ENCODE measurements at places on chromosomes 3 and 15.

GRCh38 chr15:62079594-62079993 lies 12.8 kb downstream of the C2CD4A start:
- DNase-seq: no peak

GRCh38 chr3:31043184-31043819 lies 148.8 kb upstream of the GADL1 start:
- no peak for DNase-seq

DNA sequence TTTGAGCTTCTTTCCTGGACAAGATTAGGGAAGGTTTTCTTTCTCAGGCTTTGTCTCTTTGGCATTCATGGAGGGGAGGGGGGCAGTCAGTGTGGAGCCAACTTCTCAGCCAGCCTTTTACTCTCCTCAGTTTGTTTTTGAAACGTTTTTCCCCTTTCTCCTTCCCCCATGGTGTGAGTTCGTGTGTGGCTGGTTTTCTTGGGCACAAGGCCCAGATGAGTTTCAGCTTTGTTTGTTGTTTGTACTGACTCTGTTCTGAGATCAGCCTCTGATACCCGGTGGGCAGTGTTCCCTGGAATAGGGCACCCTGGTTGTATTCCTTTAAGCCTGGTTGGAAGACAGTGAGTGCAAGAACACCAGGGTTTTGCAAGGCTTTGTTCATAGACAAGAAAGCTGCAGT lies 168.2 kb upstream of the RARB start:
- DNase-seq: no peak

- DNase-seq: no peak
These were observed 1.2 kb downstream of the SS18L2 start for GRCh38 chr3:42591811-42592210.

DNA sequence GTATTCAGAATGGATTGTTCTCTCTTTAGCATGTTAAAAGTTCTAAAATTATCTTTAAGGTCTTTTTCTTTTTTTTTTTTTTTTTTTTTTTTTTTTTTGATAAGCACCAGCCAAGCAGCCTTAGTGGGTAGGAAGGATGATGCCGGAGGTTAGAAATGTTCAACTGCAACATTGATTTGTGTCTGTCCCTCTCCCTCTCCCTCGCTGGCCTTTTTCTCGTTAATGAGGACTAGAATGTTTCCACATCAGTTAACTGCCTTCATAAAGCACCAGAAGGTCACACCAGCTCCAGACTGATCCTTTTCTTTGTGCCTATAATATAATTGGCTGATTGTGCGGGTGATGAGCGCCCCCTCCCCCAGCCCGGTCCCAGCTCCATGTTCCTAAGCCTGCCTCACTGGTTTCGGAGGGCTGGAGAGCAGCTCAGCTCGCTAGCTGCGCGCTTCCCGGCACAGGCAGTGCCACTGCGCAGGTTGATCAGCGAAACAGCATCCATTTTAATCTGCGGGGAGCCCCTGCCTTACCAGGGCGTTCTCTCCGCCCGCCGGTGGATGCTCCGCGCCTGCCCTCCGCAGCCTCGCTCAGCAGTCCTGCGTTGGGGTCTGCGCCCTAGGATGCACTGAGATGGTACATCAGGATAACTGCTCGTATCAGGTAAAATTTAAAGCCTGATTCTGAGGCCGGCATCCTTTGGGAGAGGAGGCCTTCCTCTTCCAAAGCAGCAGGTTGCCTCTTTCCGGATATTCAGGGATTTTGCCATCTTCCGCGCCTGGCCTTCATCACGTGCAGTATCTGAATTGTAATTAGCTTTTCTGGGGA lies 148.9 kb upstream of the IL12A start:
- peak; percentile 77 for DNase-seq

- peak; percentile 23 for DNase-seq
These were observed 3.0 kb upstream of the TLE3 start for GRCh38 chr15:70100474-70101341.

DNA sequence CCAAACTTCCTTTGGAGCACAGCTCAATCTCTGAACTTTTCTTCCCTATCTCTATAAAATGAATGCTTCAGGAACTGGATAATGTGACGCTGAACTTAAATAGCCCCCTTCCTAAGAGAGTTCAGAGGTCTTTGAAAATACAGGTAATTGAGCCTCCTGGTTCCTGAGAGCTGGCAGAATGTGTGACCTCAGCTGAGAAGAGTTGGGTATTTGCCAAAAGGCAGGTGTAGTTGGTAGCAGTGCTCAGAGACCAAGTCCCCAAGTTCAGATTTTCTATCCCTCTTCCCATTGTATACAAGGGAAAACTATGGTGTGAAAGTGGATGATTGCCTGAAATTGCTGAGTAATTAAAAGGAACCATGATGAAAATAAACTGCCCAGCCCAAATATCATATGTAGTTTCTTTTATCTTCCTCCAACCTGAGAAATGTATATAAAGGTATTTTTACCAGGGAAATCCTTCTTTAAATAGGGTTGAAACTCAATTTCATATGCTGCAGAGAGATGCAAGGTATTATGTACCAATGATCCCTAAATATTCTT lies 154.6 kb upstream of the ICE2 start:
- DNase-seq: no peak

DNA sequence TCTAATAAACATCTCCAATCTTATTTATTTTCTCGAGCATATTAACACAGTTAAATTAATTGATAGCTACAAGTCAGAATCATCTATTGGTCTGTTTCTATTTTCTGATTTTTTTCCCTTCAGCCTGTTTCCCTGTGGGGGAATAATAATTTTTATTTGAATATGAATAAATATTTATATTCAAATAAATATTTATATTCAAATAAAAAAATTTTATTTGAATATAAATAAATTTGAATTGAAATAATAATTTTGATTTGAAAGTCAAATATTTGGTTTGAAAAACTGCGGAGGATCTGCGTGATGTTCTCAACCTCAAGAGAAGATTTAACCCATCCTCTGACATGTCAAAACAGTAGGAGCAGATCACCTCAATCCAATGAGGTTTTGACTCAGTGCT lies 380.1 kb upstream of the MEIS2 start:
- DNase-seq: no peak

DNA sequence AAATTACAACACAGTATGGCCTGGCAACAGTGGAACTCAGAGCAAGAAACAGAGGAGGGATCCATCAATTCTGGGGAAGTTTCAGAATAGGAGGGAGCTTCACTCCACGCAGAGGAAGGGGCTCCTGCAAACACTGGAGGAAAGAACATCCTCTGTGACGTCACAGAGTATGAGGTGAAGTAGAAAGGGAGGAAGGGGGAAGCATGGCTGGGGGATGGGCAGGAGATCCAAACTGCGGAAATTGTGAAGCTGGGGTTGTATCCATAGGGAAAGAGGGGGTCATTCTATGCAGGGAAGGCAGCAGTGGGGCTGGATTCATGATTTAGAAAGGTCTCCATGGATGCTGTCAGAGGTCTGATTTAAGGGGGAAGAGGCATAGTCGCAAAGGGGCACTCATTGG lies 8.3 kb upstream of the SCN10A start:
- DNase-seq: no peak

GRCh38 chr15:27095886-27096624 lies 125.1 kb downstream of the GABRG3 start:
- DNase-seq: no peak

GRCh38 chr3:188209034-188209433 lies 55.1 kb downstream of the LPP start:
- no peak for DNase-seq

- no peak for DNase-seq
These were observed 4.3 kb upstream of the LTK start for GRCh38 chr15:41517895-41518449.

DNA sequence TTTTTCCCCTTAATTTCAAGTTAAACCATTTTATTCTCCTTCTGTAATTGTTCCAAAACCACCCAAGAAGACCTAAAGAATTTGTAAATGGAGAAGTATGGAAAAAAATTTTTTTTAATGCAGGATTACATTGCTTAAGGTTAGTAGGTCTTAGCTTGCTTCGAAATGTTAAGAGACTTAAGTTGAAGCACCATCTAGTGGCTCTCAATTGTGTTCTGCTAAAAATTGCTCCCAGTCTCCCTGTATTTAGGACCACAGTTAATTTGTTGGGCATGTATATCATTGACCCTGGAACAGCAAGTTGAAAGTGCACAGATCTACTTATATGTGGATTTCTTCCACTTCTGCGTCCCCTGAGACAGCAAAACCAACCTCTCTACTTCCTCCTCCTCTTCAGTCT lies 32.4 kb downstream of the CD200R1L start:
- DNase-seq: no peak

- no peak for DNase-seq
These were observed 161.1 kb downstream of the CLSTN2 start for GRCh38 chr3:140096037-140096436.
